ENCODE measurements at places on chromosomes 13 and 19.
A peak's percentile ranks its signal among the peaks of the same experiment; 100 is the strongest.

DNA sequence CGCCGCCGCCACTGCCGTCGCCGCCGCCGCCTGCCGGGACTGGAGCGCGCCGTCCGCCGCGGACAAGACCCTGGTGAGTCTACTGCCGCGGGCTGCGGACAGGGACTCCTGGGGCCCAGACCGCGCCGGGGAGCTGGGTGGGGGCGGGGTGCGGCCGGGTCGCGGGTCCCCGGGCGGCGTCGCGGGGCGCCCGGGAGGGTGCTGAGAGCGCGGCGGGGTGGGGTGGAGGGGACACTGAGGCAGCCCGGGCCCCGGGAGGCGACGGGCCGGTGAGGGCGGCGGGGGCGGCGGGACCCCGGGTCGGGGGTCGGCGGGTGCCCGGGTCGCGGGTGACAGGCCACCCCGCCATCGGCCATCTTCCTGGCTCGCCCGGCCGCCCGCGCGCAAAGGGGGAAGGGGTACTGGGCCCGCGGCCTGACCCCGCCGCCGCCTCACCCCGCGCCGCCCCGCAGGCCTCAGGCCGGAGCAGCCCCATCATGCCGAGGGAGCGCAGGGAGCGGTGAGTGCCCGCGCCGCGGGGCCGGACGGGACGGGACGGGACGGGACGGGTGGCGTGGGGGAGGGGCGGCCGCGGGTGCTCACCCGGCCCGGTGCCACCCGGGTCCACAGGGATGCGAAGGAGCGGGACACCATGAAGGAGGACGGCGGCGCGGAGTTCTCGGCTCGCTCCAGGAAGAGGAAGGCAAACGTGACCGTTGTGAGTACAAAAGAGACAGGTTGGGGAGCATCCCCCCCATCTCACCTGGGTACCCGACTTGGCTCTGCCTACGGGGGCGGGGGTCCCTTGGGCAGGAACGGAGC, 489 bp downstream of the CCNE1 start:
- DNase-seq = no peak

- no peak for DNase-seq
Observed at GRCh38 chr19:28486926-28487325, 726.0 kb downstream of the UQCRFS1 start.

DNA sequence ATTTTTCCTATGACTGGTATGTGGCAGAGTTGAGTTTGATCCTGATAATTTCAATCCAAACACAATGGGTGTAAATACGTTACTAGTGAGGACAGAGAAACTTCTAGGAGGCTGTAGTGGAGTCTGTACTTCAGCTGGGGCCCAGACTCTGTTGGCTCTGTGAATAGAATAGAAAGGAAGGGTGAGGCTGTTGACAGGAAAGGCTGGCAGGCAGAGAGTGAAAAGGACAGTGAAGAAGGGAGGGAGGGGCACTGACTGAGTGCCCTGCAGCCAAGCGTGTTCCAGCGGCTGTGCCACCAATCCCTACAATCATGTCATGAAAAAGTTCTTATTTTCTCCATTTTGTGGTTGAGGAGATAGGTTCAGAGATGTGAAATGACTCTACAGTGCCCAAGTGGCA, 80.5 kb downstream of the MBNL2 start:
- no peak for DNase-seq

DNA sequence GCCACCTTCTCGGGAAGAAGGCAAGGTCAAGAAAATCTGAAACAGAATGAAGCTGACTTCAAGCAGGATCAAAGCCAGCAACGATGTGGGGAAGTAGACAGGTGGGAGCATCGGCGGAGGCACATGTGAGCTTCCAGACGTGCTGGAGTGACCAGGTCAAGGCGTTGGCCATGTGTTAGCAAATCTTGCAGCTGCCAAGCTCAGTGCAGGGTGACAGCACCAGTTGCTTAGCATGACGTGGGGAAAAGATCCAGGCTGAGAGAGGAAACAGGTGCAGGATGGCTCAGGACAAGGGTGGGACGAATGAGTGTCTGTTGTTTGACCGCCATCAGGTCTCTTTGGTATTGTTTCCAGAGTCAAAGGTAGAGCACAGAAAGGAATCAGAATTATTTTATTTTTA, 92.3 kb downstream of the TNFSF13B start:
- DNase-seq = no peak

DNA sequence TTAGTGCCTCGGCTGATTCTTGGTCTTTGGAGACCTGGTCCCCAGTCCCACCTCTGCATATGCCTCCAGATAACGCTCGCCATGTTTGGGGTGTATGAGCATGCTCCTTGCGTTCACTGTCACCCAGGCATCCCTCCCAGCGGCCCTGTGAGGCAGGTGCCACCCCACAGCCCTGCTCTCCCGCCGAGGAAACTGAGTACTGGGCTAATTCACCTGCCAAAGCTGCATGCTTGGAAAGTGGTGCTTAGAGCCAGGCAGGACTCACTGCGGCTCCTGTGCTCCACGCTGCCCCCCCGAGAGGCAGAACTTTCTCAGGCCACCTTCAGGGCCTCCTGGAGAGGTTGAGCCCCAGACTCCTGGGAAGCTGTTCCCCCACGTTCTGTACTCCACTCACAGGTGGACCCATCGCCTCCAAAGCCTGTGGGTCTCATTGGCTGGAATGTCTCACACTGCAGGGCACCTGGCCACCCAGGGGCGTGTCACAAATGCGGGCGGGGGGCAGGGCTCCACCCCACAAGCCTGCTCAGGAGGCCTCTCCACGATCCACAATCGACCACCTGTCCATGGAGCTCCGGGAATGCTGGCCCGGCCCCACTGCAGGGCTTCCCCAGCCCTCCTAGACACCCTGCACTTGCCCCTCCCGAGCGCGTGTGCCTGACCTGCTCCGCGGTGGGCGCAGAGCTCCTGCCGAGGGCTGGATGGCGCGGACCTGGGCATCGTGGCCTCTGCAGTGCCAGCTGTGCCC, 64.6 kb downstream of the ATP11A start:
- no peak for DNase-seq

GRCh38 chr19:16303755-16304154, 20.9 kb upstream of the KLF2 start:
- no peak for DNase-seq

GRCh38 chr19:5530701-5531100, 37.1 kb downstream of the TINCR start:
- DNase-seq = no peak

- no peak for DNase-seq
Observed at GRCh38 chr19:16957151-16957701, 68.4 kb downstream of the F2RL3 start.

DNA sequence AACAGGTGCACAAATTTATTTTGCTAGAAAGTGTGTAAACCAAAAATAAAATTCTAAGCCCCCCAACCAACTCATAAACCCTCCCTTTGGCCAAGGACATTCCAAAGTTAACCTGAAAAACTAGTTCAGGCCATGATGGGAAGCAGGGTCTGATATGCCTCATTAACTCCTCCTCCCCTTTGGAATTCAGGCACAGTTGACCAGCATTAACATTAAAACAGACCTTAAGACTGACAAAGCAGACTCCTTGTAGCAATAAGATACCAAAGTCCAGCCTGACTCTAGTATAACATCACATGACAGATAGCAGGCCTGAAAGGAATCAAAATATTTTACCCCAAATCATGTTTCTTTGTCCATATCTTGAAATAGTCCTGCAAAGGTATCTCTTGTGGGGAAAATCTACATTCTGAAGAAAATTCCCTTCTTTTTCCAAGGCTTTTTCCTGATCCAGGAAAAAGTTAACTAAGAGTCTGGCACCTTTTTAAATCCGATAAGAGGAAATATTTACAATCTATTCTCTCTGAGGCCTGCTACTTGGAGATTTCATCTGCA, 19.7 kb downstream of the NEK5 start:
- no peak for DNase-seq

GRCh38 chr19:16272945-16273344, 51.7 kb upstream of the KLF2 start:
- no peak for DNase-seq

DNA sequence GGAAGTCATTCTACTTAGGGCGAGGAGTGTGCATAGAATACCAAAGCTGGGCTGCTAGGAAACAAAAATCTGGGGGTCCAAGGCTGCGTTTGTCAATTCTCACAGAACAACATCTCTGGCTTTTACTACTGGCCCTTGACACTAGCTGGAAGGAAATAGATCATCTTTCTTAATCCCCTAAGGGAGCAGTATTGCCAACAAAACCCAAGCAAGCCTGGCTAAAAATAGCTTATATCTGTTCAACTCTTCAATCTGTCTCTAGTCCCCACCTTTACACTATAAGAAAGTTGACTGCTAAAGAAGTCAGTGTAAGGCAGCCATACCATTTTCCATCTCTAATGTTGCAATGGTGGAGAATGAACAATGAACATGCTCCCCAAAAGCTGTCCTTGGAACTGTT, 107.8 kb upstream of the SPRY2 start:
- no peak for DNase-seq

GRCh38 chr19:55694241-55694655, 19.2 kb downstream of the EPN1 start:
- DNase-seq = no peak

DNA sequence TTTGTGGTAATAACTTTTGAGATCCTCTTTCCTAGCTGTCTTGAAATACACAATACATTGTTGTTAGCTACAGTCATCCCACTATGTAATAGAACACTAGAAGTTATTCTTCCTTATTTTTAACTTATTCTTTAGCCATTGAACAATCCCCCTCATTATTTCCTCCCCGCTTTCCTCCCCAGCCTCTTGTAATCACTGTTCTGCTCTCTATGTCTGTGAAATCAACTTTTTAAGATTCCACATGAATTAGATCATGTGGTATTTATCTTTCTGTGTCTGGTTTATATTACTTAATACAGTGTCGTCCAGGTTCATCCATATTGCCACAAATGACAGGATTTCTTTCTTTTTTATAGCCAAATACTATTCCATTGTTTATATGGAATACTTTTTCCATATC, 72.9 kb downstream of the SLC10A2 start:
- no peak for DNase-seq

DNA sequence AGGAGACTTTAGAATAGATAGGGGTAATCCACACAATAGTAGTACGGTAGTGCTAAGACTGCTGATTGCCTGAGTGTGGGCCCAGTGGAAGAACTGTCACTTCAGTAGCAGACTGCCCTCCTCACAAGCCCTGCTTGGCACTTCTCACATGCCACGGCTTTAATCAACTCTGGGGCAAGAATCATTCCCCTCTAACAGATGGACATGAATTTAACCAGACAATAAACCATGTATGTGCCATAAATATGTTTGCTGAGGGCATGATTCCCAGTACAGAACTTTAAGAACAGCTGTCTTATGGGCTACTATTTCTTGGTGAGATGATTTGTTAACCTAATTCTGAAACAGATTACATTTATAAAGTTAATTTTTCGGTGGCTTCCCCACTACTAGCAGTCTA, 22.0 kb downstream of the DPY19L3 start:
- peak; percentile 90 for DNase-seq

Measured in NCI-H1694 (cell line).